Stomach (tissue), 19 donors: ENCODE measurements at places on chromosomes 4 and X. TPM values are rescaled to one million over a fixed set of nuclear protein-coding genes. Genes with fewer than 3 reads are reported as not detected.

DNA sequence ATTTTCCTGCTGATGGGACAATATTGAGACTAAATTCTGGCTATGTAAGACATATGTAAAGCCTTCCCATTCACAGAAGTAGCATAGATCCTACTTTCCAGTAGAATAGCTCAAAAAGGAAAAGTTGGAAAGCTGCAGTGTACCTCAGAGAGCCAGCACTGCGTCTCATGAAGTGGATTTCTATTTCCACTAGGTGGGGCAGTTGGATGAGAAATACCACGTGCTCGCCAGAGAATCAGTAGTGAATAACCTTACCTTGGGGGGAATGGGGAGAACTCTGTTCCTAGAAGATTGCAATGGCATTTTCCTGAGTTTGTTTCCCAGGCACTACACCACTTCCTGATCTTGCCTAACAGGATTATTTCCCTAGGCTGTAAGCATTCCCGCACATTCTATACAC is 907.1 kb downstream of the FSTL5 start:
- H3K4me1 ChIP-seq = no peaks in the 10 kb centered on the region
- no peaks in the 10 kb centered on the region for H3K36me3 ChIP-seq
- DNase-seq = no peak
- no peak overlapping the region for H3K4me3 ChIP-seq
- H3K27ac ChIP-seq = no peak overlapping the region
- H3K27me3 ChIP-seq = no peaks in the 10 kb centered on the region

DNA sequence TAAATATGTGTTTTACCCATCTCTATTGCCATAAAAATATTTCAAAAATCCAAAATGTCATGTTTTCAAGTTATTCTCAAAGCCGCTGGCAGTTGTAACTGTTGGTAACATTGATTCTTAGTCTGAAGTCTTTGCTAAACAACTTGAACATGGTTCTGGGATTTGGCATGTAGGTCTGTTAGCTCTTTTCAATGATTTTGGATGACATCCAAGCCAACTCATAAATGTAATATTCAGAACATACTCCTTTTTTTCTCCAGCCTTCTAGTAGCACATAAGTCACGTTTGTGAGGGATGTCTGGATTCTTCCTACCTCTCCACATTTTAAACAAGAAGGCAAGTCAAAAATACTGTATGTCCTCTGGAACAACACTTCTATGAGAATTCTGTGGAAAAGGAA is 305.3 kb downstream of the PRR32 start:
- H3K4me3 ChIP-seq = no peak overlapping the region
- H3K27ac ChIP-seq = no peak overlapping the region
- H3K27me3 ChIP-seq = no peaks in the 10 kb centered on the region
- DNase-seq = no peak
- no peaks in the 10 kb centered on the region for H3K36me3 ChIP-seq

DNA sequence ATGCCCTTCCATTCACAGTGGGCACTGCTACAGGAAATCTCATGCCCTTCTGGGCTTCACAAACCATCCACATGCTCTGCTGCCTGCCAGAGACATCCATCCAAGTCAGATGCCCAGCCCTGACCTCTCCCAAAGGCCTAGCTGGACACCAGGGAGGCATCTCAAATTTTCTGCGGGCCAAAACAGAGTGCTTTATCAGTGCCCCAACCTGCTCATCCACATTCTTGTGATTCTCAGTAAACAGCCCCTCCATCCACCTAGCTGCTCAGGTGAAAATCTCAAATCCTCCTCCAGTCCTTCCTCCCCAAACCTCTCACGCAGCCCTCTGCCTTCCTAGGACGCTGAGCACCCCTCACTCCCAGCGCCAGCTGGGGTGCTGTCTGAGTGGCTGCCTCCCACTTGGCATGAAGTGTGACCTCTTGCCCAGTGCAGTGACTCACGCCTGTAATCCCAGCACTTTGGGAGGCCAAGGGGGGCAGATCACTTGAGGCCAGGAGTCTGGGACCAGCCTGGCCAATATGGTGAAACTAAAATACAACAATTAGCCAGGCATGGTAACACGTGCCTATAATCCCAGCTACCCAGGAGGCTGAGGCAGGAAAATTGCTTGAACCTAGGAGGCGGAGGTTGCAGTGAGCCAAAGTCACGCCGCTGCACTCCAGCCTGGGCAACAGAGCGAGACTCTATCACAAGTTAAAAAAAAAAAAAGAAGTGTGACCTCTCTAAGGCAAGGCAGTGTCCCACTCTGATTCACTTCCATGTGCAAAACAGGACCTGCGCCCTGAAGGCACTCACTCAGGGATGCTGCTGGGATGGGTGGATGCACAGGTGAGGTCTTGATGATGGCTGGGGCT is 1.7 kb upstream of the AFAP1 start:
- no peak for DNase-seq
- H3K27ac ChIP-seq = no peak overlapping the region
- no peak overlapping the region for H3K4me3 ChIP-seq
- H3K36me3 ChIP-seq = no peaks in the 10 kb centered on the region
- H3K4me1 ChIP-seq = peaks cover 30% of the 10 kb centered on the region

- no peaks in the 10 kb centered on the region for H3K4me1 ChIP-seq
- H3K27me3 ChIP-seq = no peaks in the 10 kb centered on the region
- peak within 1 kb of the TSS; percentile 37 for H3K4me3 ChIP-seq
- no peaks in the 10 kb centered on the region for H3K36me3 ChIP-seq
- DNase-seq = peak; percentile 92
Observed at GRCh38 chrX:86148024-86148511, at the start of gene DACH2. TSS of gene DACH2 (plus strand) at chrX:86148451.

DNA sequence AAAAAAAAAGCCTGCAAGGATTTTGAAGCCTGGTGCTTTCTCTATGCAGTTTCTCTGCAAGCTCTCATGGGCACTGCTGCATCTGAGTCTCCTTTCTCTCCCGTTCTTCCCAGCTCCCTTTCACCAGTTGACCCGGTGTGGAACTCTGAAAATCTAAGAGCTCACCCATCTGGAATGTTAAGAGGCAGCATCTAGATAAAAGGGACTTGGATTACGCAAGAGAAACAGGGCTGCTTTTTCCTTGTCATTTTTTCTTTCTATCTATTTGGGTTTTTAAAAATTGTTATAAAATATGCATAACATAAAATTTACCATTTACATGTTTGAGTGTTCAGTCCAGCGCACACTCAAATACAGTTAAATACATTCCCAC is 95.2 kb upstream of the RPS6KA3 start:
- no peak for DNase-seq
- no peaks in the 10 kb centered on the region for H3K27me3 ChIP-seq
- no peaks in the 10 kb centered on the region for H3K4me1 ChIP-seq
- peak overlapping the region; percentile 78 for H3K27ac ChIP-seq

GRCh38 chr4:126856906-126857305 is 775.9 kb upstream of the INTU start:
- DNase-seq = no peak
- H3K27me3 ChIP-seq = no peaks in the 10 kb centered on the region
- H3K36me3 ChIP-seq = no peaks in the 10 kb centered on the region
- H3K4me3 ChIP-seq = no peak overlapping the region
- H3K4me1 ChIP-seq = no peaks in the 10 kb centered on the region
- no peak overlapping the region for H3K27ac ChIP-seq

- peak; percentile 81 for DNase-seq
- H3K4me1 ChIP-seq = peaks cover 33% of the 10 kb centered on the region
- peak overlapping the region; percentile 35 for H3K4me3 ChIP-seq
- no peaks in the 10 kb centered on the region for H3K36me3 ChIP-seq
- no peak overlapping the region for H3K27ac ChIP-seq
- H3K27me3 ChIP-seq = peaks cover 84% of the 10 kb centered on the region
Observed at GRCh38 chr4:13548984-13549546, 4.8 kb upstream of the NKX3-2 start.

DNA sequence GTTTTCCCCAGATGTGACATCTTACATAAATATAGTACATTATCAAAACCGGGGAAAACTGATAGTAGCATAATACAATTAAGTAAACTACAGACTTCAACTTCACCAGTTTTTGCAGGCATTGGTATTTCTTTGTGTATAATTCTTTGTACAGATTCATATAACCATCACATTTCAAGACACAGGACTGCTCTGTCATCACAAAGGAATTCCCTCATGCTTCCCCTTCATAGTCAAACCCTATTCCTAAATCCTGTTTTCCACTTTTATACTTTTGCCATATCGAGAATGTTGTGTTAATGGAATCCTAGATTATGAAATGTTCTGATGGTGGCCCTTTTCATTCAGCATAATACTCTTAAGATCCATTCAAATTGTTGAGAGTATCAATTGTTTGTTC is 36.0 kb downstream of the STIM2 start:
- H3K36me3 ChIP-seq = no peaks in the 10 kb centered on the region
- no peak overlapping the region for H3K27ac ChIP-seq
- no peak overlapping the region for H3K4me3 ChIP-seq

- no peak for DNase-seq
- no peak overlapping the region for H3K4me3 ChIP-seq
- no peaks in the 10 kb centered on the region for H3K36me3 ChIP-seq
- no peaks in the 10 kb centered on the region for H3K27me3 ChIP-seq
Observed at GRCh38 chr4:154208424-154208823, 283.2 kb downstream of the DCHS2 start.

DNA sequence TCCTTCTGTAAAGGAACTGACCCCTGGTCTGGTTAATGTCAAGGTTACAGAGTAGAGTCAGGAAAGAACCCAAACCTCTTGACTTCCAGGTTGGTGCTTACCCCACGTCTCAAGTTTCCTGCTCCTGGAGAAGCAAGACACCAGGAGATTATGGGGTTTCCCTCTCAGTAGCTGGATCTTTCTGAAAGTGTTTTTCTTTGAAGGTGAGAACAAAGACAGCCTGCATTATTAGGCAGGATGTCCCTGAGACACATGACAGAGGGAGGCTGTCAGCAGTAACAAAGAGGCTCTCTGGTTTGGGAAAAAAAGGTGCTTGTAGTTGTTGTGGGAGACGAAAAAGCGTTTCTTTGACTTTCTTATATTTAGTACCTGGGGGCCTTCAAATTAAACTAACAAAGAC is 44.7 kb upstream of the IGFBP7 start:
- no peaks in the 10 kb centered on the region for H3K4me1 ChIP-seq
- H3K27ac ChIP-seq = no peak overlapping the region
- DNase-seq = no peak
- no peak overlapping the region for H3K4me3 ChIP-seq
- no peaks in the 10 kb centered on the region for H3K36me3 ChIP-seq
- H3K27me3 ChIP-seq = no peaks in the 10 kb centered on the region

- no peaks in the 10 kb centered on the region for H3K36me3 ChIP-seq
- no peaks in the 10 kb centered on the region for H3K27me3 ChIP-seq
- peaks cover 10% of the 10 kb centered on the region for H3K4me1 ChIP-seq
- no peak for DNase-seq
- no peak overlapping the region for H3K4me3 ChIP-seq
- no peak overlapping the region for H3K27ac ChIP-seq
Observed at GRCh38 chr4:78653655-78654054, 102.1 kb downstream of the ANXA3 start.

DNA sequence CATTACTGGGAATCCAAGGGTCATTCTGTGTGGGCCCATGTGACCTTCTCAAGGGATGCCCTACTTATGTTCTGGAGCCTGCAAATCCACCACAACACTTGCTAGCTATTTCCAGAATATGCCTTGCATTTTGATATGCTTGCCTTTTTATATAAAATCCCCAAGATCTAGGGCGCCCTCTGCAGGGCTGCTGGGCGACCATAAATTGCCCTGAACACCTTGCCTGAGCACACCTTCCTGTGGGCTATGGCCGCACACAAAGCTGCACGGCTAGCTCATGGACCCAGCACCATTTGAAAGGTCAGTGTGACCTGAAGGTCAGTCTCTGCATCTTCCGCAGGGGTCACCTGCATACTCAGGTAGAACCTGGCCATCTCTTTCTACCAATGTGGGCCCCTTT is 311.7 kb downstream of the NLGN4X start:
- no peaks in the 10 kb centered on the region for H3K27me3 ChIP-seq
- no peaks in the 10 kb centered on the region for H3K4me1 ChIP-seq
- no peak overlapping the region for H3K27ac ChIP-seq

DNA sequence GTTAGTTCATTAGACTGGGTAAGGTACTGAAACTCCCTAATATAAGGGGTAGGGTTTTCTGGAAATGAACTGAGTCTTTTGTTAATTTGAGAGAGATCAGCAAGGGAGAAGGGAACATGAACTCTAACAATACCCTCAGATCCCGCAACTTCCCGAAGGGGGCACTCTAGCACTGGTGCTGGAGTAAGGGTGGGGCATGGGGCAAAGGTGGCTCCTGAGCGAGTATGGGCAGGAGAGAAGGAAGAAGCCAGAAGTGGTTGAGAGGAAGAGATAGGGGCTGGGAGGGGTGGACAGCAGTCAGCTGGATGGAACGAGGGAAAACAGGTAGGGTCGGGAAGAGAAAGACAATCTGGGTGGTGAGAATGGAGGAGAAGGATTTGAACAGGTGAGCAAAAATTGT is 183.2 kb upstream of the MAGEE2 start:
- no peak overlapping the region for H3K27ac ChIP-seq
- H3K36me3 ChIP-seq = no peaks in the 10 kb centered on the region
- H3K4me1 ChIP-seq = no peaks in the 10 kb centered on the region
- H3K4me3 ChIP-seq = no peak overlapping the region

GRCh38 chr4:134465417-134465816 is 263.8 kb upstream of the PABPC4L start:
- H3K27me3 ChIP-seq = no peaks in the 10 kb centered on the region
- no peak for DNase-seq
- H3K4me1 ChIP-seq = no peaks in the 10 kb centered on the region
- no peak overlapping the region for H3K4me3 ChIP-seq
- no peaks in the 10 kb centered on the region for H3K36me3 ChIP-seq

Gene CHRDL1
- total RNA-seq = 18.7 TPM

Gene HTRA3
- 26.1 TPM for total RNA-seq

Gene PPID
- 12.9 TPM for total RNA-seq

Gene SATL1
- total RNA-seq = not detected

Gene SMR3B
- not detected for total RNA-seq

Gene C1QTNF7
- total RNA-seq = 0.87 TPM

Gene CTAG2
- total RNA-seq = not detected

Gene CPZ
- 2.3 TPM for total RNA-seq

Gene DDX53
- total RNA-seq = not detected

Gene FAM156B
- total RNA-seq = 11.7 TPM

Gene P2RY4
- not detected for total RNA-seq
